ENCODE measurements at places on chromosomes 7 and 10.
A peak's percentile ranks its signal among the peaks of the same experiment; 100 is the strongest.

DNA sequence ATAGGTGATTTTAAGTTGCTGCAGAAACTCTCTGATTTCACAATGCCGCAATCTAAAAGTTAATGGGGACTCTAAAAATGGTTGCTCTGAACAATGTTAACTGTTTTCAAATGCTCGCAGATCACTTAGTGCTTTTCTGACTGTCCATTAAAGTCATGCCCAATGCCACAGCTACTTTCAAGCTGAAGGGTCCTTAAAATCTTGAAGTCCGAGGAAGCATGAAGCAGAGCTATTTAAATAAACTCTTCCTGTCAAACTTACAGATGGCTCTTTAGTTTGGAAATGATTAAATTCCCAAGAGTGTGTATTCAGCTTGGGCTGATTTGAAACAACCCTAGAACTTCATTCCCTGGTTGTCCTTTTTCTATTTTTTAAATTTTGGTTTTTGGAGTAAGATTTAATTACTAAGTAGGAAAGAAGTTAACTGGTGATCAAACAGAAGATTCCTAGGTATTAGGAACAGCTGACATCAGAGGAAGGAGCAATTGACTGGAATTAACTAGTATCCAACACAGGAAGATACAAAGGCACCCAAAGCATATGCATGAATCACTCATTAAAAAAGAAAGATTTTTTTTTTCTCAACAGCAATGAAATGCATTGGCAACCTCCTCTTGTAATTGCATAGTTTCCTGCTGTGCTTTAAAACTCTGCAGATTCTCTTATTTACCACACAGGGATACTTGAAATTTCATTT, 105.1 kb downstream of the NRP1 start:
- DNase-seq: no peak

DNA sequence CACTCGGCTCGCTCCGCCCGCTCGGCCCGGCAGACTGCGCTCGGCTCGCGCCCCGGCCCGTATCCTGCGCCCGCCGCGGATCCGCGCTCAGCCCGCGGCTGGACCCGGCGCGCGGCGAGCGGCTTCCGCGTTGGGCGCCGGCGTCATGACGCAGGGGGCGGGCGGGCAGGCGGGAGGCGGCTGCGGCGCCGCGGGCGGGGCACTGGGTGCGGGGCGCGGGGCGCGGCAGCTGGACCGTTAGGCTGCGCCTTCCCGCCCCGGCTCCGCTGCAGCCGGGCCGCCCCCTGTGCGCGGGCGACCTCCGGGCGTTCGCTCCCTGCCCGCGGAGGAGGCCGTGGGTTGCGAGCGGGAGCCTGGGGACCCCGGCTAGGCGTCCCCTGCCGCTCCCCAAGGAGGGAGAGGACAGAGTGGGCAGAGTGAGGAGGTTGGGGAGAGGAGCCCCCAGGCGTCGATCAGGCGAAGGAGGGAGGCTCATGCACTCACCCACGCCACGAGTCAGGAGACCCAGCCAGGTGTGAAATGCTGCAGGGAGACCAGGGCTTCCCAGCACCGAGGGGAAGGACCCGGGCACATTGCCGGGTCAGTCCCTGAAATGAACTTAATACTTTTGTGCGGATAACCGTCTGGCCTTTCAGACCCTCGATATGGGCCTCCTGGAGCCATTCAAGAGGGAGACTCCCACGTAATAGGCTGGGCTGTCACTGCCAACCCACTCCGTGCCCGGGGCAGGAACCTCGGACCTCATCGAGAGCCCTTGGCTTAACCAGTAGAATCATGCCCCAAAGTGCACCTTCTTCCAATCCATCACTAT, at the start of gene PIP4K2A:
PIP4K2A (minus strand) TSS at position 100 of the 811 bp plus-strand sequence. CDS start 252 bp downstream, outside the sequence.
- peak; percentile 5 for DNase-seq

- no peak for DNase-seq
Measured at GRCh38 chr7:124667312-124668153, 98.1 kb downstream of the GPR37 start.

GRCh38 chr7:80460857-80461256, 51.0 kb downstream of the GNAT3 start:
- DNase-seq: no peak

GRCh38 chr10:132840698-132841614, 55.0 kb upstream of the NKX6-2 start:
- DNase-seq: no peak

DNA sequence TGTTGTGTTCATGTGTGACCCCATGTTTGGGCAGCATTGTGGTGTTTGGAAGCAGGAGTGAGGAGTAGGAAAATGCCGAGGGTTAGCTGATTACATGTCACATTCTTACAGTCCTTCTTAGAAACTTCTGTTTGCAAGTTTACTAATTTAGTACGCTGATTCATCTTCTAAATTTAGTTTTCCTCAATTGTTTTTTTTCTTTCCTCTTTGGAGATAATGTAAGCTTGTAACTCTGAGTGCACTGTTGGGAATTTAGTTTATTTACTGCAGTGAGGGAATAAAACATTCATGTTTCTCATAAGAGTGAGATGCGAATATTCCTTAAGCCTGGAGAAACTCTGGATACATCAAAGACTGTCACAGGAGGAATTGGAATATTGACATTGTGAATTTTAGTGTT, 135.0 kb downstream of the NT5C2 start:
- DNase-seq: no peak
